ENCODE measurements at places on chromosomes 1 and 21. TPM values are rescaled to one million over a fixed set of nuclear protein-coding genes. Genes with fewer than 3 reads are reported as not detected.

Gene OR2L2
- total RNA-seq, result 0.06 TPM

Gene KLHL21
- 33.7 TPM for total RNA-seq

Gene PLEKHN1
- total RNA-seq, result 3.8 TPM

Gene TTC3
- 49.5 TPM for total RNA-seq

Gene LCE1C
- not detected for total RNA-seq

Gene TADA1
- 18.7 TPM for total RNA-seq

Gene TMEM51
- total RNA-seq, result not detected

Gene AMY1B
- total RNA-seq, result not detected

Gene ACTL8
- total RNA-seq, result not detected

Gene RGS13
- total RNA-seq, result not detected

Gene RGS2
- 6.2 TPM for total RNA-seq

Gene SPRR2E
- not detected for total RNA-seq

Gene RHD
- not detected for total RNA-seq

Gene STRIP1
- total RNA-seq, result 32.3 TPM

Gene ELAPOR1
- total RNA-seq, result 14.8 TPM

Gene RXFP4
- not detected for total RNA-seq

Gene MTARC1
- not detected for total RNA-seq

Gene RUNX3
- 173 TPM for total RNA-seq

Gene GPR157
- 3.2 TPM for total RNA-seq

Gene HNRNPR
- total RNA-seq, result 197 TPM

Gene CLCA1
- not detected for total RNA-seq

Gene TTC39A
- not detected for total RNA-seq

Gene PHLDA3
- 8.7 TPM for total RNA-seq

Gene OR14I1
- total RNA-seq, result not detected

Gene SLC16A4
- 0.21 TPM for total RNA-seq

Gene WNT9A
- total RNA-seq, result not detected

Gene LYPD8
- total RNA-seq, result not detected

Gene LCE3E
- not detected for total RNA-seq

Gene SLC22A15
- 1.1 TPM for total RNA-seq

Gene ZNF695
- total RNA-seq, result 0.63 TPM

Gene RNU1-4
- total RNA-seq, result 1,003 TPM

Gene FCAMR
- not detected for total RNA-seq

Gene OR2L5
- not detected for total RNA-seq

Measured in activated CD8-positive, alpha-beta memory T cell treated with anti-CD3 and anti-CD28 coated beads for 36 hours (primary cell).